Brain pericyte (primary cell): ENCODE measurements at places on chromosomes 1 and 21.
A peak's percentile ranks its signal among the peaks of the same experiment; 100 is the strongest.

GRCh38 chr1:179803918-179804317, 60.8 kb downstream of the FAM163A start:
- DNase-seq: no peak

GRCh38 chr1:244187310-244187709, 136.2 kb downstream of the ZBTB18 start:
- DNase-seq: no peak

- peak; percentile 12 for DNase-seq
These were observed 76.5 kb downstream of the ACTL8 start for GRCh38 chr1:17831597-17831996.

DNA sequence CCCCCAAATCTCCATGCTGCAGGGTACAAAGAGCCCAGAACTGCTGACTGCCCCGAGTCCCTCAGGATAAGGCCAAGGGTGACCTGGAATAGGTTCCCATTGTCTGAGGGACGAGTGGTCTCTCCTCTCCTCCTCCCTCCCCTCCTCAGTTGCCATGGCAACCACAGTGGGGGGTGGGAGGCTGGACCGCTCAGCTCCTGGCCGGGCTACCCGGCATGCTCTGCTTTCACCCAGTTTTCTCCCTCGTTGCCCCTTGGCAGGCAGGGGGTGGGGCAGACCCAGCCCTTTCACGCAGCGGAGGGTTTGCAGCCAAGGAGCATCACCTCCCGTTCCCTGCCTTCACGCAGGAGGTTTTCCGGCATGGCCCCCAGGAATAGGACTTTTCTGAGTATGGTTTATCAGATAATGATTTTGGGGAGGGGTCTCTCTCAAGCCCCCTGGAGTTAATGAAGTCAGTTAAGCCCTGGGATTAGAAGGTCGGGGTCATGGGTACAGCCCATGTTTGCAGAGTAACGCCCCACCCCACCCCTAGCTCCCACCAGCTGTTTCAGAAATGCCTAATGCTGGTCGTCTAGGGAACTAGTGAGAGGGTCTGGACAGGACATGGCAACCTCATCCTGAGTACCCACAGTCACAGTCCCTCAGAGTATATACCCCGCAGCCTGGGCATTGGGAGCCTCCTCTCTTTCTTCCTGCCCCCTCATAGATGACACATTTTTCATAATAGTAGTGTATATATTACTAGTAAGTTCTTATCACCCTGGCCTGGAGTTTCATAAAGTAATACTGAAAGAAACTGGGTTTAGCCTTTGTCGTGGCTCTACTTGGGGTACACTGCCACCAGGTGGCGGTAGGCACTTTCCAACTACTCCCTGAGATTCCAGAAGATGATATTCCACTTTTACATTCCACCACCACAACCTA, 20.7 kb downstream of the C1QB start:
- DNase-seq: no peak

- DNase-seq: no peak
These were observed 37.7 kb downstream of the LHX8 start for GRCh38 chr1:75171876-75172275.

- DNase-seq: no peak
These were observed 14.7 kb upstream of the OVAAL start for GRCh38 chr1:180544050-180544449.

DNA sequence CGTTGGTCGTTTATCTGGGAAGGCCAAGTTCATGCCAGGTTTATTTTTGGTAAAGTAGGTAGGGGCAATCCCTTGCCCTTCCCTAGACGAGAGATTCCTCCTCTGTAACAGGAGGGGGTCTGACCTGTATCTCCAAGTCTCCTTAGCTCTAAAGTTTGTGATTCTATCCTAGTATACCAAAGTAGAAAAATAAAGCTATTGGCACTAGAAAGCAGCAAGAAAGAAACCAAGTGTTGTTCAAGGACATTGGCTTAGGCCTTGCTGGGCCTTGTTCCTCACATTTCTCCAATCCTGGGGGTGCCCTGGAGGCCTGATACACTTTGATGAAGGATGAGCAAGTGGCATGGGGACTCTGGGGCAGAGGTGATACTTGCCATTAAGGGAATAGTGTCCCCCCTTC, 814 bp downstream of the MTARC2 start:
- no peak for DNase-seq

DNA sequence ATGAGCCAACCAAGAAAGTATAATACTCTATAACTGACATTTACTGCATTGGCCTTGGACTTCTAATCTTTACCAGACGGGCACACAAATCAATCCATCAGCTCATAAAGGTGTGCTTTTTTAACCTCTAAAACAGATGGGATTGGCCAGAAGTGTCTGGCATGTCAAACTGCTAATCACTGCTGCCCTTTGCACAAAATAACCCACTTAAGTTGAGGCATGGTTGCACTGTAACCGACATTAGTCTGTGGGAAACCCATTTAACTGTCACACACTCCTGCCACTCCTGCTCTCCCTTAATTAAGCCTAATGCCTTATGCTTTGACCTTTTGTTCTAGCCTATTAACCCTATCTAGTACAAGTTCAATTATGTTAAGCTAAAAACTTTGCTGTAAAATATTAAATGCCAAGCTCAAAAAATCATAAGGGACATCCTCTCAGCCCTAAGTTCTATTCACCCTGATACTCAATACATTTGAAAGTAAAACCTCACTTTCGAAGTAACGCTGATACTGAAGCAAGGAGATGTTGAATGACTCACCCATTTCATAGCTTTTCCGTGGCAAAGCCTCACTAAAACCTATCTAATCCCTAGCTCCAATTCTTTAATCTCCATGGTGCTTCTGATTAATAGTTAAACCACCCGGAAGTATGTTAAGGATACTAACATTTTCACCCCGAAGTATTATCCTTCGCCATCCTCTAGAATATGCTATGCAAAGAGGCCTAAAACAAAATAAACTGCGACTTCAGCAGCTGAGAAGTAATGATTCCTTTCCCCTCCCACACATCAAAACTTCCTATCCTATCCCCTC, 12.9 kb downstream of the NRIP1 start:
- DNase-seq: no peak

- DNase-seq: no peak
These were observed 1.6 kb upstream of the EVA1C start for GRCh38 chr21:32410916-32411315.

- no peak for DNase-seq
These were observed 12.4 kb upstream of the UMODL1 start for GRCh38 chr21:42058631-42059111.

- DNase-seq: no peak
These were observed 13.8 kb downstream of the OPTC start for GRCh38 chr1:203507759-203508158.

GRCh38 chr1:27542463-27543273, 52.7 kb upstream of the WASF2 start:
- no peak for DNase-seq

DNA sequence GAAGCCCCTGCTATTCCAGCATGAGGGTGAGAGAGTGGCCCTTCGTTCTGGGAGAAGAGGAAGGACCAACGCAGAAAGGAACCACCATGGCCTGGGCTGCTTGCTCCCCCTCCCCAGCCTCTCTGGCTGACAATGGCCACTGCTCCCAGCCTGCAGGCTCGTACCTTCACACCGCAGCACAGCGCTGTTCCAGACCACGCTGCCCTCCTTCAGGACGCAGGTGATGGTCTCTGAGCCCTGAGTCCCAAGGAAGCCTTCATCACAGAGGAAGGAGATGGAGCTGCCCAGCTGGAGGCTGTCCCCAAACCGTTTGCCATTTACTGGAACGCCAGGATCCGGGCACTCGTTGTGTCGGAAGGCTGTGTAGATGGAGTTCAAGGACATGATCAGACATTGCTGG, 124.9 kb upstream of the HMGB4 start:
- DNase-seq: no peak

GRCh38 chr1:64356636-64357256, 113.2 kb upstream of the CACHD1 start:
- no peak for DNase-seq
